ENCODE measurements at places on chromosomes 2 and 18.

DNA sequence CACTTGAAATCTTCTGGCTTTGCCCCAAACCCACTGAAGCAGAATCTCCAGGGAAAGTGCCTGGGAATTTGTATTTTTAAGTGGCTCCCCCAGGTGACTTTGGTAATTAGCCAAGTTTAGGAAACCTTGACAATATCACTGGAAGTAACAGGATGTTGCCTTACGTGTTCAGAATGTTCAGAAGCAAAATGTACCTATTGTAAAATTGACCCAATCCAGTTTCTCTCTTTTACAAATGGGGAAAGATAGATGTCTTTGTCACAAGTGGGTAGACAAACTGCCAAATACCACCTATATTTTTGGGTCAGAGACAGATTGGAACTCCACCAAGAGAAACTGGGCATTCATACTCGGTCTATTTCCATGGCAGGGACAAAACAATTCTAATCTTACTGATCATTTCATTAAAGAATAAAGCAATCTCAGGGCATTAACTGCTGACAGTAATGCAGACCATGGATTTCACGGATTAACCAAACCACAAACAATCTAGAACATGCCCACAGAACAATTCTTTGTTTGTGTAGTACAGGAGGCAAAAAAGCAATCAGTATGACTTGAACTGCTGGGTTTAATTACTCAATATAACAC is 255.8 kb downstream of the ERBB4 start:
- peak; percentile 86 for DNase-seq

- DNase-seq: no peak
Observed at GRCh38 chr2:42562474-42563144, 5.8 kb upstream of the MTA3 start.

DNA sequence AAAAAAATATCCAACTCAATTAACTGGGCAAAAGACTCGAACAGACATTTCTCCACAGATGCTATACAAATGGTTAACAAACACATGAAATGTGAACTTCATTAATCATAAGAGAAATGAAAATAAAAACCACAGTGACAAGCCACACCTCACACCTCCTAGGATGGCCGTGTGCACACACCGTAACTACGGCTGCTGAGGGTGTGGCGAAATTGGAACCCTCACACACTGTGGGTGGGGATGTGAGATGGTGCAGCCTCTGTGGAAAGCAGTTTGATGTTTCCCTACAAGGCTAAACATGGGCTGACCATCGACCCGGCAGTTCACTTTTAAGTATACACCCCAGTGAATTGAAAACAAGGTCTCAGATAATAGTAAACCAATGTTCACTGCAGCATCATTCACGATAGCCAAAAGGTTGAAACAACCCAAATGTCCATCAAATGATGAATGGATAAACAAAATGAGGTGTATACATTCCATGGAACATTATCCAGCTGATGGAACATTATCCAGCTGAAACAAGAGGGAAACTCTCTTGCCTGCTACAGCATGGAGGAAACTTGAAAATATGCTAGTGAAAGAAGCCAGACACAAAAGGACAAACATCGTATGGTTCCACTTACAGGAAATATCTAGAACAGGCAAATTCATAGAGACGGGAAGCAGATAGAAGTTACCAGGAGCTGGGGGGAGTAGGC is 32.2 kb downstream of the ZAP70 start:
- no peak for DNase-seq

GRCh38 chr2:104388296-104388695 is 465.6 kb upstream of the POU3F3 start:
- DNase-seq: no peak

DNA sequence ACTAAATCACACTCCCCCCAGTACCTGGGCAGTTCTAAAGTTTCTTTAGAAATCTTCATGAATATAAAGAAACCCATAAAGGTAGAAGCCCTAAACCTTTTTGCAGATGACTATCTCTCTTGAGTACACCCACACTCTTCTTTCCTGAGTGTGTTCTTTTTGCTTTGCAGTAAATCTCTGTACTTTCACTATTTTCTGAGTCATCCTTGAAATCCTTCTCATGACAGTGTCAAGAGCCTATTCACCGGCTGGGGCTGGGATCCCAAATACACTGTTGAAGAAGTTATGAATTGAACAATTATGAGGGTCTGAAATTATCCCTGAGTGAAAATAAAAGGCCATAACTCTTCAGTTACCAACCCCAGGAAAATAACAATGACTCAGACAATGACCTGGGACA is 133.9 kb upstream of the CCDC195 start:
- DNase-seq: no peak

- DNase-seq: no peak
Observed at GRCh38 chr2:46230115-46230571, 67.1 kb upstream of the EPAS1 start.

DNA sequence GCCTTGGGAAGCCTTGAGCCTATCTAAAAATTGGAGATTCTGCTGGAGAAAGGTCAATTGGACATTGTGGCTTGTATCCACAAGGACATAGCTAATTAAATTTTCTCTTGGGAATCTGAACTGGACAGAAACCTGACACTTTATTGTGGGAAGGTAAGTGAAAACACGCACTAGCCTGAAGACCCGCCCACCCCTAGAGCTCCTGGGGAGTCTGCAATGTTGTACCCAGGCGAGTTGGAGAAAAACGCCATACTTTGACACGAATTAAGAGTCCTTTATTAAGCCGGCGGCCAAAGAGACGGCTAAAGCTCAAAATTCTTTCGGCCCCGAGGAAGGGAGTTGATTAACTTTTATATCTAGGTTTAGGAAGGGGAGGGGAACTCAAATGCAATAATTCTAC is 1.2 kb upstream of the ZNF892 start:
- no peak for DNase-seq

DNA sequence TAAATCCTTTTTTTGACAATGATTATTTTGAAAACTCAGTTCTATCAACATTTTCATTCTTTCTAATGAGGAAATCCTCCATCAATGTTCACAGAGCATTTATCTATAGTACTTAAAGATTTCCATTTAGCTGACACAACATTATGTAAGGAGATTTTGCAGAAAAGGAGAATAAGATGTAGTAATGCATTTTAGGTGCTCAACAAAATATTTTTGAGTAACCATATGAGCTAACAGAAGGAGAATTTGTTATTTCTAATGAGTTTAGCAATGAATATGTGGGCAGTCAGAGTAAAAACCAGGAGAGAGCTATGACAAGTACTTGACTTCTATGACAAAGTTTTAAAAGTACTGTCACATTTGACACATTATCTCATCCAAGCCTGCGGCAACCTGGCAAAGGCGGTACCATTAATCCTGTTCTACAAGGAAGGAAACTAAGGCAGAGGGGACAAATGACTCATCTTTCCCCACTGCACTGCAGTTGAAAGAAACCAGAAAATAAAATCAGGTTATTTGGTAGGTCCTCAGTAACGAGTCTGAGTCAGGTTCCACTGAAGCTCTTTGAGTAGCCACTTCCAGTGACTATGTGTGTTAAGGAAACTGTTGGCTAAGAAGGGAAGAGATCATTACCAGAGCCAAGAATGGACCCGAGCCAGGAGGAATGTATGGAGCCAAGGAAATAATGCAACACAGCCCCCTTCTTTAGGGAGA is 134.1 kb upstream of the ITGB6 start:
- DNase-seq: no peak

- DNase-seq: no peak
Observed at GRCh38 chr2:129055824-129056223, 737.2 kb upstream of the HS6ST1 start.

DNA sequence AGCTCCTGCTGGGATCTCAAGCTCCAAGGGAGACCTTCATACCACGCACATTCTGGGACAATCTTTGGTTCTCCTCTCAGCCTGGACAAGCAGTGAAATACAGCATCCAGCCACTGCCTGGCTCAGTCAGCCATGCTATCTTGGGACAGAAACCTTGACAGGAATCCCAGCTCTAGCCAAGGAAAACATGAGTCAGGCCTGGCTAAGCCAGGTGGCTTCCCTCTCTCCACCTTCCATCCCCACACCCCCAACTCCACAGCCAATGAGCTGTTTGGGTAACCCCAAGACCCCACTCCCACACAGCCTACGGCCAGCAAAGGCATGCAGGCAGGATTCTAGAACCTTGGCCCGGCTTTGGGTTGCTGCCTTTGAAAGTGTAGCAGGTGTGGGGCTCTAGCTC is 64.9 kb downstream of the MCFD2 start:
- DNase-seq: peak; percentile 90

DNA sequence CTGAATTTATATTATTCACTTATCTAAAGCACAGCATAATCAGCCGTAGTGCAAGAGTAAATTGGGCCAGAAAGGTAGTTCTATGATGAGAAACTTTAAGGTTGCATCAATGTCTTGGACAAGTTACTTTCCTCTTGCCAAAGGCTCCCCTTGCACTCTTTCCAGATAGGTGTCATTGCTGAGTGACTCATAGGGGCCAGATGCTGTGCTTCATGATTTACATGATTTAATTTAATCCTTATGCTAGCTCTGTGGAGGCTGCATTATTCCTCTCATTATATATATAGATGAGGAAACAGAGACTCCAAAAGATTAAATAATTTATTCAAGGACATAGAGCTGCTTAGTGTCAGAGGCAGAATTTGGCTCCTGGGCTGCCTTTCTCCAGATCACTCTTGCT is 5.0 kb downstream of the CFAP221 start:
- DNase-seq: no peak

DNA sequence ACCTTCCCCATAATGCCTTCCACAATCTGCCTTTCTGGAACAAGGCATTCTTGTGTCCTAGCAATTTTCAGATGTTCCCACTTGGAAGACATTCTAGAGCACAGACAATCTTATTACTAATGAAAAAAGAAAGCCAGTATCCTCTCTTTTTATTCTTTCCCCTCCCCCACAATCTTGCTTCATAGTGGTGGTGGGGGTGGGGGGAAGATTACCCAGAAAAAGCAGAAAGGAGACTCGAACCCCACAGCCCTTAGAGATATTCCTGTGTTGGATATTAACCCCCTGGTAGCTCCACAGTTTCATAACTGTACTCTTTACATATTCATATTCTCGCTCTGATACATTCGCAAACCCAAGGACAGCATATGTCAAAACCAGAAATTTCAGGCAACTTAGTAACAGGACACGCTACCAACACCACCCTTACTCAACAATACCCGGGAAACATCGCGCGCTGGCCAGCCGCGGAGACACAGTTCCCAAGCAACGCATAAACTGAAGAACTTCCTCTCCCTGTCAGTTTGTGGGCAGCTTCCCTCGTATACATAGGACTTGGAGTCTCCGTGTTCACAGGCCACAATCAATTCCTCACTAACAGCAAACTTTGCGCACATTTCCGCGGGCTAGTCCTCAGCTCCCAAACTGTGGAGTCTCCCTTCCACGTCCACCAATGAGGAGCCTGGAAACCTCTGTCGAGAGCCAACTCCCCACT is 793 bp downstream of the NR4A2 start:
- no peak for DNase-seq

DNA sequence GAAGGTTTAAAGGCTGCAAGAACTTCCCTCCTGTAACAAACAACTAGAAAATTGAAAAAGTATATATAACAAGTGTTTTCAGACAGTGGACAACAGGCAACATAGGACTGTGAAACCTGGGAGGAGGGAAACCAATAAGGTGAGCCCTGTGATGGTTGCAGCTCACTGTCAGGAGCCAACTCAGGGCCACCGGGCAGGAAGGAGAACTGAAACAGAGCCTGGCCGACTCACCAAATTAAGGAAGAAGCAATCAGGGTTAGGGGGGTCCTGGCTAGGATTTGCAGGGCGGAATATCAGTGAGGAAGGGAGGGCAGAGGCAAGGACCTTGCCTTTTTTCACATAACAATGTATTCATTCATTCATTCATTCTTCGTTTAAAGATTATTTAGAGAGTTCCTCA is 21.8 kb upstream of the CNRIP1 start:
- DNase-seq: no peak

DNA sequence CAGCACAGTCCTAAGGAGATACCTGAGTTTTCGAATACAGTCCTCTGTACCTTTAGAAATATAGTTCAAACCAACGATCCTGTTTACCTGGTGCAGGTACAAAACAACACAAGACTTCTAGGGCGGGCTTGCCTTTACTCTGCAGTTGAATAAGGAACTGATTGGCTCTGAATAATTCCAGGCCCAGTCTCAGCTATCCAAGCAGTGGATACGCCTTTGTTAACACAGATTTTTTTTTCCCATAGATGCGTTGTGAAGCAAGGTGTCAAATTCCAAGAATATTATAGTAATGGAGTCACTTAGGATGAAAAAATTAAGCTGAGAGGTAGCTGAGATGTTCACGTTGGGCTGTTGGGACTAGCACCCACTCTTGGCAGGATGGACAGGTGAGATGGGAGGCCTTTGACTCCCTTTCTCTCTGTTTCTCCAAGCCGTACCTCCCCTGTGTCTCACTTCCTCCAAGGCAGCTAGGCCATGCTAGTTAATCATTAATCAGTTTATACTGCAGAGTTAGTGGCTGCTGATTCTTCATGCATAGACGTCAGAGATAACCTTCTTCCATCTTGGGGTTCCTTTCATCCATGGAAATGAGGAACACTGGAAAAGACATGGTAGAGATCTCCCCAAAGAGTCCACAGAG is 380.8 kb upstream of the ACVR2A start:
- no peak for DNase-seq
